ENCODE measurements at places on chromosomes 3 and 15.

DNA sequence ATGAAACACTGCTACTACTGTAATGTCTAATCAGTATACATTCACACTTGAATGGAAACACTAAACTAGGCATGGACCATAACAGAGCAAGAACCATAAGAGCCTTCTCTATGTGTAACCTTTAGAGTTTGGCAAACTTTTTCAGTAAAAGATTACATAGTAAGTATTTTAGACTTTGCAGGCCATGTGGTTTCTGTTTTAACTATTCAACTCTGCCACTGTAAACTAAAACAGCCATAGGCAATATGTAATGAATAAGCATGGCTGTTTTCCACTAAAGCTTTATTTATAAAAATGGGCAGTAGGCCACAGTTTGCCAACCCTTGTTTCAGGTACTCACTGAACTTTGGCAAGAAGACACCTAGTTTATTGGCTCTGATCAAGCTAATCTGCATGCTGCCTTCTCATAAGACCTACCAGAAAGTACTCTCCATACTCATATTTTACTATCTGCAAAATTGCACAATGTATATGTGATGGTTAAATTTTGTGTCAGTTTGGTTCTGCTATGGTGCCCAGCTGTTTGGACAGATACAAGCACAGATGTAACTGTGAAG is 46.0 kb downstream of the UACA start:
- DNase-seq = peak; percentile 80

DNA sequence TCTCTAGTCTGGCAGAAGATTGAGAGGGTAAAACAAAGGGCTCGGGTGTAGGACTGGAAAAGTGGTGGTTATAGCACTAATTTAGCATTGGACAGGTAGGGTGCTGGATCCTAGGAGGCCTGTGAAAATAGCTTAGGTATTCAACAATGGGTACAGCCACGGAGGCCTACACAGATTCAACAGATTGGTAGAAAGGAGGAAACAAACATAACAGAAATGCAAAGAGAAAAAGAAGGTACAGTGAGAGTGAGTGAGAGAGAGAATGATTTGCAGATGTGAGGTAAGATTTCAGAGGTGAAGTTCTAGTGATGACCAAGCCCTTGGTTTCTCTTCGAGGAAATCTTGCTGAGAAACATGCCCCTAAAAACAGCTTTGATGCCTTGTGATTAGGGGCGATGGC is 37.9 kb downstream of the ADIPOQ start:
- no peak for DNase-seq

- DNase-seq = no peak
Measured at GRCh38 chr3:170903123-170903522, 5.3 kb downstream of the EIF5A2 start.

GRCh38 chr3:128783774-128784173 is 57.8 kb downstream of the RAB7A start:
- DNase-seq = no peak

GRCh38 chr15:80619680-80620079 is 75.4 kb upstream of the ABHD17C start:
- no peak for DNase-seq

DNA sequence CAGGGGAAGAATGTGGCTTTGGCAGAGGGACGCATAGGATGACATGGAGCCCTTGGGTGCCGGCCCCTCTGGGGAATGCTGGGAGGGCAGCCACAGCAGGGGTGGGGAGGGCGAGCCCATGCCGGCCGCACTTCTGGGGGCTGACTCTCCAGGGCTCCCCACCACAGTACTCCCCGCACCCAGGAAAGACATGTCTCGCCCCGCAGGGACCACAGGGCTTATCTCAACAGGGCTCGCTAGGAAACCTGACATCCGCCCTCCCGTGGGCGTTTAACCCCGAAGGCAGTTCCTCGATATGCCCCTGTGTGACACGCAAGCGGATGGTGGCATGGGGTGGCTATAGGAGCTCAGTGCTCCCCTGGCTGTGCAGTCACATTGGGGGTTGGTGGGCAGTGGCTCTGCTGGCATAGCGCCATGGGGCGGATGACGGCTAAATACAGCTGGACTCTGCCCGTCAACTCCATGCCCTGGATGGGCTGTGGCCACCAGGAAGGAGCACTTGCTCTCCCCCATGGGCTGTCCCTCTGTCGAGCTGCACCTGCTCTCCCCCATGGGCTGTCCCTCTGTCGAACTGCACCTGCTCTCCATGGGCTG is 141.4 kb downstream of the ADAMTS17 start:
- no peak for DNase-seq

GRCh38 chr15:39909007-39909406 is 11.1 kb downstream of the GPR176 start:
- no peak for DNase-seq

- DNase-seq = no peak
Measured at GRCh38 chr3:129118745-129119144, 2.9 kb downstream of the RAB43 start.

GRCh38 chr3:185176750-185177359 is 24.0 kb upstream of the C3orf70 start:
- peak; percentile 49 for DNase-seq

- DNase-seq = no peak
Measured at GRCh38 chr3:151227266-151227806, 24.3 kb upstream of the GPR171 start.

DNA sequence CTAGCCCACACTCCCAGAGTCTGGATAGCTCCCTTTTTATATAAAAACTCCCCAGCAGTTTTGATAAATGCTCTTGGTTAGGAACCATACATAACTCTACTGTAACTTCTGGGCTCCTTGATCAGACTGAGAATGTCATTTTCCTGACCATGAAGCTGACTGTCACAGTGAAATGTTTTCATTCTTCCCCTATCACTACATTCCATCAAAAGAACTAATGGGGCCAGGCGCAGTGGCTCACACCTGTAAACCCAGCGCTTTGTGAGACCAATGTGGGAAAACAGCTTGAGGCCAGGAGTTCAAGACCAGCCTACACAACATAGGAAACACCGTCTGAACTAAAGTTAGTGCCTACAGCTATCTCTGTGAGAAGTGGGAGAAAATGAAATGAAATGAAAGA is 72.8 kb upstream of the MYO5C start:
- DNase-seq = no peak

DNA sequence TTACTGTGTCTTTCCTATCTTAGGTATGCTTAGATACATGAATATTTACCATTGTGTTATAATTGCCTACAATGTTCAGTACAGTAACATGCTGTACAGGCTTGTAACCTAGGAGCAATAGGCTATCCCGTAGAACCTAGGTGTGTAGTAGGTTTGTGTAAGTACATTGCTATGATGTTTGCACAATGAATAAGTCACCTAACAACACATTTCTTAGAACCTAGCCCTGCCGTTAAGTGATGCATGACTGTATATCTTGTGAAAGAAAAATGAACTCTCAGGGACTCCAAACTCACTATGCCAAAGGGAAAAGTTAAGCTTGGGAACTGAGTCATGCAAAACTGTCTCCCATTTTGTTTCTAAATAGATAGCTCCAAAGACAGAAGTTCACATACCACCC is 91.5 kb upstream of the ACP3 start:
- no peak for DNase-seq

Measured in foreskin melanocyte (primary cell).